ENCODE measurements at places on chromosomes 11 and 22.

GRCh38 chr11:63532117-63532516 is 4.5 kb upstream of the PLAAT4 start:
- DNase-seq, result no peak

GRCh38 chr22:20526628-20527355 is 19.4 kb downstream of the MED15 start:
- DNase-seq, result no peak

DNA sequence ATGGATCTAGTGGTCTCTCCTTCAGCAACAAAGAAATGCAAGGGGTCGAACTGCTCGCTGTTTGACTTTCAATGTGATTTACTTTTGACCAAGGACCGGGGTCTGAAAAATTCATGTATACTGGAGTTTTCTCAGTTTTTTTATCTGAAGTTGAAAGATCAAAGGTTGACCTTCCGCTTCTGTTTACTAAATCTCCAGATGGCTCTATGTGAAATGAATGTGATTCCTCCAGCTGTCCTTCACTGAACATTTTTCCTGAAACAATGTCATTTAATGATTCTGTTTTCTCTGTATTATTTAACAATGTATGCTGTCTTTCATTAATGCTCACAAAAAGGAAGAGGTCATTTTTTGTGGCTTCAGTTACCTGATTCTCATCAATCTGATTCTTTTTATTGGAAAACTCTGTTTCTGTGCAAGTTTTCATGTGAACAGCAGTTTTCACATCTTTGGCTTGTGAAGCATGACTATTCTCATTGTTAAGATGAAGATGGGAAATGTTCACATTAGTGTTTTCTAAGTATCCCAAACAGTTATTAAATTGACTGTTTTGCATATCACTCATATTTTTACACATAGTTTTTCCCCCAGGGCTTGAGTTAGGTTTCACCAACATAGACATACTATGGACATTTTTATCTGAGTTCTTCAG is 30.0 kb downstream of the EIF3M start:
- no peak for DNase-seq

DNA sequence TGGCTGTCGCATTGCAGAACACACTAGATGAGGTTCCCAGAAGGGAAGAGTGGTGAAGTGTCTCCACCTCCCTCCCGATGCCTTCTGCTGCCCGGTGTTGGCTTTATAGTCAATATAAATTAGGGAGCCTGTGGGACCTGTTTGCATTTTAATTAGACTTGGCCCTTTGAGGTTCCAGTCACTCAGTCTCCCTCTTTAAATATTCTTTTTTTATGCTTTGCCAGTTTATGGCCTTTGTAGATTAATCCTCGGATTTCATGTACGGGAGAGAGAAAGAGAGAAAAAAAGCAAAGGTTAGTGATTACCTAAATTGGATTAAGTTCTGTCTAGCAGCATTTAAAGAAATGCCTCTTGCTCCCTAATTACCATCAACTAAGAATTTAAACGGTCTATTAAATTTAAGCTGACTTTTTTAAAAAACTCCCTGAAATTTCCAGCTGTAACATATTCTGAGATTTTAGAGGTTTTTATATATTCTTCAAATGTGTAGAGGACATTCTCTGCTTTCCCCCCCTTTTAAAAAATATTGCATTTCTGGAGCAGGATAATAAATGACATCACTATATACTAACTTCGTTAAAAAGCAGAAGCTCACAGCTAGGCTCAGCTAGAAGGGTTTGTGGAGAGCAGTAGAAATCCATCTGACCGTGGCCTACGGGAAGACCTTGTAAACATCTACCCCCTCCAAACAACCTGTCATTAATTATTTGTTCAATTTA is 84.4 kb downstream of the PRR5L start:
- DNase-seq, result no peak

DNA sequence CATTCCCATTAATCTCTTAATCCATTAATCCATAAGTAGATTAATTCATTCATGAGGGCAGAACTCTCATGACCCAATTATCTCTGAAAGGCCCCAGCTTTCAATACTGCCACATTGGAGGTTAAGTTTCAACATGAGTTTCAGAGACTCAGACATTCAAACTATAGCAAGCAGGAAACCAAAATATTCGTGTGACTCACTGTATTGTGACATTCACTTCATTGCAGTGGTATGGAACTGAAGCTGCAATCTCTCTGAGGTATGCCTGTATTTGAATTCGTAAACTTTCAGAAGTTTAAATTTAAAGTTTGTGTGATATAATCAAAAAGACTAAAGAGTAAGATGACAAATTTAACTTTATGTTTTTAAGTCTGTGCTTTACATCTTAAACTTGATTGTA is 2.9 kb upstream of the OR52J3 start:
- no peak for DNase-seq

GRCh38 chr11:72816404-72816990 is 2.3 kb downstream of the ATG16L2 start:
- DNase-seq, result no peak

All from T-helper 2 cell (primary cell).